ENCODE measurements at places on chromosomes 13 and 19. TPM values are rescaled to one million over a fixed set of nuclear protein-coding genes. Genes with fewer than 3 reads are reported as not detected.

The TTC9B gene
- total RNA-seq = not detected

The ONECUT3 gene
- not detected for total RNA-seq

DNA sequence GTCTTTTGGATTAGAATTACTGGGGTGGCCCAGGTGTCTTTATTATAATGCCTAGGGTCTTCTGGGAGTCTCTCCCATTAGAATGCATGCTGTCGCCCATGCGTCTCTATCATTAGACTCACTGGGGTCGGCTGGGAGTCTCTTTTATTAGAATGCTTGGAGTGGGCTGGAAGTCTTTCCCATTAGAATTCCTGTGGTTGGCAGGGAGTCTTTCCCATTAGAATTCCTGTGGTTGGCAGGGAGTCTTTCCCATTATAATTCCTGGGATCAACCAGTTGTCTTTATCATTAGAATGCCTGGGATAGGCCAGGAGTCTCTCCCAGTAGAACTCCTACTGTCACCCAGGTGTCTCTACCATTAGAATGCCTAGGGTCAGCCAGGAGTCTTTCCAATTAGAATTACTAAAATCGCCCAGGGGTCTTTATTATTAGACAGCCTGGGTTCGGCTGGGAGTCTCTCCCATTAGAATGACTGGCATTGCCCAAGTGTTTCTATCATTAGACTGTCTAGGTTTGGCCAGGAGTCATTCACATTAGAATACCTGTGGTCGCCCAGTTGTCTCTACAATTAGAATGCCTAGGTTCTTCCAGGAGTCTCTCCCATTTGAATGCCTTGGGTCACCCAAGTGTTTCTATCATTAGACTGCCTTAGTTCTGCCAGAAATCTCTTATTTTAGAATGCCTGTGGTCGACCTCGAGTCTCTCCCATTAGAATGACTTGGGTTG lies 1558.5 kb downstream of the UQCRFS1 start:
- H3K36me3 ChIP-seq = no peaks in the 10 kb centered on the region
- H3K27ac ChIP-seq = no peak overlapping the region
- H3K27me3 ChIP-seq = no peaks in the 10 kb centered on the region
- no peak for DNase-seq
- no peak overlapping the region for H3K4me3 ChIP-seq

- no peaks in the 10 kb centered on the region for H3K36me3 ChIP-seq
- no peaks in the 10 kb centered on the region for H3K4me1 ChIP-seq
- no peaks in the 10 kb centered on the region for H3K27me3 ChIP-seq
These were observed 24.7 kb upstream of the POP4 start for GRCh38 chr19:29581398-29581797.

DNA sequence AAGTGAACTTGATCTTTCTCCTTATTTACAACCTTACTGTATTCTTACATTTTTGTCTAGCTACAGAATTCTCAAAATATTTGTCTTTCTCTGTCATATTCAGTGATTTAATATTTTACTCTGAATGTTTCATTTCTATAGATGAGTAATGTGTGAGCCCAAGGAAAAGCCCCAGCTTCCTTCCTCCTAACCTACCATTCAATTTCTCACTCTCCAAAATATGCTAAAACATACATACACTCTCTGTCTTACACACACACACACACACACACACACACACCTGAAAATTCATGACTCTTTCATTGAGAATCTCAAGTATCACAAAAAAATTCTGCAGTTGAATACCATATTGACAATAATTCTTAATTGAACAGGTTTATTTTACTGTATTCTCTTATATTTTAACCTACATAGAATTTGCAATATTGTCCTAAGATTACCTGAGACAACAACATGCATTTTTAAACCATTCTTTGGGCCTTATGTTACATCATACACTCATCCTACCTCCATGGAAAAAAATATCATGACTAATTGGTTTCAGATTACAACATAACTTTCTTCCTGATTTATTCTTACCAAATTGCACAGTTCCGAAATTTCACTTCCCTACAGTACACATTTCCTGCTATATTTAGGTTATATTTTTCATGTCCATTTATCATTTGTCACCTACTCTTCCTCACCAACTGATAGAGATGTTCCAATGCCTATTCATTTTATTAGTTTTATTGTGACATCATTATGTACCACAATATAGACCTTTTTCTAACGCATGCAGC lies 1965.6 kb upstream of the PCDH20 start:
- no peak overlapping the region for H3K4me3 ChIP-seq
- no peak for DNase-seq
- no peak overlapping the region for H3K27ac ChIP-seq
- H3K27me3 ChIP-seq = no peaks in the 10 kb centered on the region

DNA sequence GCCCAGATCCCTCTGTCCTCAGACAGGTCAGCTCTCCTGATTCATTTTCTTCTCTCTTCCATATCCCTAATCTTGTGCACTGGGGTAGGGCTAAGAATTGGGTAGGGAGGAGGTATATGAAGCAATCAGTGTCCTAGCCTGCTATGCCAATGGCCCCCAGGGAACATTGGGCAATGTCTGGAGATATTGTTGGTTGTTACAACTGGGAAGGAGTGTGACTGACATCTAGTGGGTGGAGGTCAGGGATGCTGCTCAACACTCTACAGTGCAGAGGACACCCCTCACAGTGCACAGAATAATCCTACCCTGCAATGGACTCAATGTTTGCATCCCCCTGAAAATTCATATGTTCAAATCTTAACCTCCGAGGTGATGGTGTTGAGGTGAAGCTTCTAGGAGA lies 57.5 kb downstream of the CPAMD8 start:
- H3K27me3 ChIP-seq = no peaks in the 10 kb centered on the region
- H3K4me3 ChIP-seq = no peak overlapping the region
- DNase-seq = no peak
- H3K4me1 ChIP-seq = no peaks in the 10 kb centered on the region
- no peaks in the 10 kb centered on the region for H3K36me3 ChIP-seq
